ENCODE measurements at places on chromosomes 2 and 18.

DNA sequence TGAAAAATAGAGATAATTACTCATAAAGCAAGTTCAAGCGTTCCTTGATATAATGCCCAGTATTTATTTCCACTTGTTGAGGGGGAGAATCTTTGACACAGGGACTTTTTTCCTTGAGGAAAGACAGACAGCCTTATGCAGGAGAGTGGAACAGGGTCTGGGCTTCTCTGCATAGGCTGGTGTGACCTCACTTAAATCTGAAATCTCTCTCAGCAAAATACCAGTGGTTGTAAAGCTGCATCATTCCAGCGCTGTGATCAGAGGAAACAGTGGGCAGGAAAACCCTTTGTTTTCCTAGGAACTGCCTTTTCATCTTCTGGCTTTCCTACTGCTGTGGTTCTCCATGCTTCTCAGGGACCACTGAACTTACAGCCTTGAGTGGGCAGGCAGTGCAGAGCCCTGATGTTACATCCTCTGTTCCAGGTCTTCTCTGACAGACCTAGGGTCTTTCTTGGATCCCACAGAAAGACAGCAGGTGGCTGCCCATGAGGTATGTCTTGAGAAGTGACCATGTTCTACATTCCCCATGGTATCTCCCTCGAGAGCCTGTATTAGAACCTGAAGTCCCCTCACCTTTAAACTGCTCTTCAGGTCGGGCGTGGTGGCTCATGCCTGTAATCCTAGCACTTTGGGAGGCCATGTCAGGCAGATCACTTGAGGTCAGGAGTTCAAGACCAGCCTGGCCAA, 17.6 kb upstream of the MAP4K4 start:
- no peak for DNase-seq

GRCh38 chr2:227889336-227889735, 17.9 kb downstream of the DAW1 start:
- DNase-seq = no peak

DNA sequence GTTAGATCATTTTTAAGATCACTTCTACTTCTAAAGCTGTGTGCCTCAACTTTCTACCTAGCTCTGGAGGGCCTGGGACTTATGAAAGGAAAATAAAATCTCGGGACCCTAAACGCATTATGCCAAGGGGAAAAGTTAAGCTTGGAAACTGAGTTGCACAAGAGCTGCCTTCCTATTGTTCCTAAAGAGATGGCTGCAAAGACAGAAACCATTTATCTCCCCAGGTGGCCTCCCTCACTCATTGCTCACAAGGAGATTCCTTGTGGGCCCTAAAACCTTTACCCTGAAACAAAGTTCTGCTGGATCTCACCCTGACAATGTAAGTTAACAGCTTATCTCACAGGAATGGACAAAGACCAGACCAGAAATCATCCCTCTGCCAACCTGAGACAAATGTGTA, 26.8 kb downstream of the TUBB6 start:
- DNase-seq = no peak

DNA sequence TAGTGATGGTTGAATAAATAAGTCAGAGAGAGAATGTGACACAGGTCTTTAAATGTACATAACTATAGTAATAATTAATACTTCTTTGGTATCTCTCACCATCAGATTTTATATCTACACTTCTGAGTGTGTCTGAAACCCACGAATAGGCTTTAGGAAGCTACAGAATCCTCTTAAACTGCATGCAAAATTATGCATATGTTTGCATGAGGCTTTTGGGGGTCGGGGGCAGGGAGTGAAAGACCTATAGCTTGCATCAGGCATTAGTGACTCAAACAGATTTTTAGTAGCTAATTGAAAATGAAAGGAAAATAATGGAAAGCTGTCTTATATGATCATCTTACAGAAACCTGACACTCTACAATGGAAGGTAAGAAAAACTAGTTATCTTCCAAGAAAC, 14.9 kb downstream of the LRPPRC start:
- no peak for DNase-seq

GRCh38 chr18:63083555-63083954, 236.0 kb downstream of the BCL2 start:
- no peak for DNase-seq

GRCh38 chr2:150370561-150370960, 116.9 kb downstream of the RND3 start:
- DNase-seq = no peak

DNA sequence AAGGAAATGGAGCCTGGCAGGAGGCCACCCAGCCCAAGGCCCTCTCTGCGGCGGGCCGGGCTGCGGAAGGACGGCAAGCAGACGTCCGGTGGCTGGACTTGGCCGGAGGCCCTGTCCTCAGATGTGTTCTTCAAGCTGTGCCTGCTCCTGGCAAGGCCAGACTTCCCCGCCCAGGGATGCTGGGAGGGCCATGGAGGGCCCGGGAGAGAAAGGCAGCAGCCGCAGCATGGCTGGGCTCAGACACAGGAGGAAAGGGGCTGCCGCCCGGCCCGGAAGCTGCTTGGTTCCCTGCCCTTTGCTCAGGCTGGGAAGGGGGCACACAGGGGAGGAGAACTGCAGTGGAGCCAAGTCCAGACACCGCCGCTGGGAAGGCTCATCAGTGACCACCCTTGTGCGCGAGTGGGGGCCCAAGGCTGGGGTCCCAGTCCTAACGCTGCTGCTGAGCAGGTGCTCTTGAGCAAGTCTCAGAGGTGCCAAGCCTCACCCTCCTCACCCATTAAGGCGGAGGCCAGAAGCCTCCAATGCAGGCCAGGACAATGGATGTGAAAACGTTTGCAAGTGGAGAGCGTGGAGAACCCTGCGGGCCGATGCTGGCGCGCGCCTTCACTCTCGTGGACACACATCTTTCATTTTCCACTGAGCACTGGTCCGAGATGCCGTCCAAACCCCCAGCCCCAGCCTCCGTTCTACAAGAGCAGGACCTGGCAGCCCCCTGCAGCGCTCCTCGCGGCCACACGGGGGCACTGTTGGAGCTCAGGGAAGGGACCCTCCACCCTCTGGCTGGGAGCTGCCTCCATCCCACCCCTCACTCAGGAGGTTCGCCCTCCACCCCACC, 7.9 kb downstream of the CROCC2 start:
- DNase-seq = peak; percentile 68

- DNase-seq = no peak
Measured at GRCh38 chr2:100976061-100976460, 26.0 kb upstream of the RPL31 start.

- DNase-seq = no peak
Measured at GRCh38 chr2:150695451-150696135, 208.1 kb upstream of the RND3 start.

- no peak for DNase-seq
Measured at GRCh38 chr18:21267400-21267799, 25.4 kb downstream of the GREB1L start.

DNA sequence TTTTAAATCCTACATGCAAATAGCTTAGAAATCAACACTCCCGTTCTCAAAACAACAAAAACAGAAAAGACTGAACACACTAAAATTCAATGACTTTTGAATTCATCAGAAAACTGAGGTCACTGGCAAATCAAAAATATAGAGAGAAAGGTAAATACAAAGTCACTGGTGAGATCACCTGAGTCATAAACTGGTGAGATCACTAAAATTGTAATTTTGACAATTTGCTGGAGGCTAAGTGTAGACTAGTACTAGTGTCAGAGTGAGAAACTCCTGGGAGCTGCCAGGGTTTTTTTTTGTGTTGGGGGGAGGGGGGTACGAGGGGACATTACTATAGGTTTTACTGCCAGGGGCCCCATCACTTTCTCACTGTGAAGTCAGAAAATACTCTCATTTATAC, 1876.0 kb upstream of the CELF4 start:
- no peak for DNase-seq
